ENCODE measurements at places on chromosomes 7 and 10.
A peak's percentile ranks its signal among the peaks of the same experiment; 100 is the strongest.

DNA sequence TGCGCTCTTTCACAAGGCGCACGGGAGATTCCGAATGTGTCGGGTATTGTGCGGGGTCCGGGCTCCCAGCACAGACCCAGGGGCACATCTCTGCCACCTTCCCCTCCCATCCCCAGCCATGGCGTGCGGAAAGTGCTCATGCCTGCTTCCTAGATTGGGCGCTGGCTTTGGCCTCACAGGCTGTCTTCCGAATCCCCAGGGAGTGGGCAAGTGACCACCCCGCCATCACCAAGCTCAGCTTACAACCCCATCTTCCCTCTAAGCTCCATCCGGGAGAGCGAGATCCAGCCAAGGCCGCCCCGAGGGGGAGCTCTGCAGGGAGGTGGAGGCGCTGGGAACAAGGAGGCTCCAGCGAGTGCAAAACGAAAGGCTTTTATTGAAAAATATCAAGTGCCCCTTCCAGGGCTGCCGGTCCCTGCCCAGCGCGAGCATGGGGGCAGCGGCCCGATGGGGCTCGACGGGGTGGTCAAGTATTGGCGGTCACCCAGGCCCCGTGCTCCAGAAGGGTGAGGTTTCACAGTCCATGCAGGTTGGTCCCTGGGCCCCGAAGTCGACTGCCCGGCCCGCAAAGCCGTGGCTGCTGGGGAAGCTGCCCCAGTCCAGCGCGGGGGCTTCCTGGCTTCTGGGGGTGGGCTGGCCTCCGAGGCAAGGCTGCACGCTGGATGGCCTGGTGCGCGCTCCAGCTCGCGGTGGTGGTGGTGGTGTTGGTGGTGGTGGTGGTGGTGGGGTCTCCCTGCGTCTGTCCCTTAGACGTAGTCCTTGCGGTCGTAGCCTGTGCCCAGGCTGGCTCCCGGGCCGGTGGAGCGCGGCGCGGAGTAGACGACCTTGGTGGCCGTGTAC is 1.2 kb downstream of the CLDN3 start:
- no peak for DNase-seq

GRCh38 chr10:32132357-32132946 is 76.2 kb upstream of the KIF5B start:
- no peak for DNase-seq

- DNase-seq, result no peak
These were observed 57.4 kb downstream of the ADRB1 start for GRCh38 chr10:114100848-114101741.

- DNase-seq, result peak; percentile 85
These were observed at the start of the genes KLLN and PTEN for GRCh38 chr10:87863053-87863943. Gene KLLN (minus strand): TSS chr10:87863533. CDS start chr10:87862487, 1,046 bp downstream. Gene PTEN (plus strand): TSS chr10:87863625. CDS start chr10:87864470, 845 bp downstream.

GRCh38 chr7:40890088-40890692 is 755.4 kb downstream of the SUGCT start:
- no peak for DNase-seq

DNA sequence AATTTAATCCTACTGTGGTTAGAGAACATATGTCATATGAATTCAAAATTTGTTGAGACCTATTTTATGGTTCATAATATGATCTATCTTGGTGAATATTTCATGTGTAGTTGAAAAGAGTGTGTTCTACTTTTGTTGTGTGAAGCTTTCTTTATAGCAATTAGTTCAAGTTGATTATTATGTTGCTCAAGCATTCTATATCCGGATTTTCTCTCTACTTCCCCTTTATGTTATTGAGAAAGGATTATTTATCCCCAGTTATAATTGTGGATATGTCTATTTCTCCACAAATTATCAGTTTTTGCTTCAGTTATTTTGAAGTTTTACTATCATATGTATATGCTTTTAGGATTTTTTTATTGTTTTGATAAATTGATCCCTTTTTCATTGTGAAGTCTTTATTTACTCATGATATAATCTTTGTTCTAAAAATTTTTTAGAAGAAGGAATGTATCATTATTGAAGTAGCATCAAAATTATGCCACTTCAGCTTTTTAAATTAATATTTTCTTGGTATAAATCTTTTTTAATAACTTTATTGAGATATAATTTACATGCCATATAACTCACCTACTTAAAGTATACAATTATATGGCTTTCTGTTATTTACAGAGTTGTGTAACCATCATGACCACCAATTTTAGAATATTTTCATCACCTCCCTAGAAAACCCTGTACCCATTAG is 12.0 kb upstream of the MEST start:
- no peak for DNase-seq

- peak; percentile 97 for DNase-seq
These were observed 1.2 kb upstream of the LZTS2 start for GRCh38 chr10:100998183-100998990.

All from pons (tissue), 1 donor.